Uterus (tissue), 4 donors: ENCODE measurements at places on chromosomes 7 and 10. TPM values are rescaled to one million over a fixed set of nuclear protein-coding genes. Genes with fewer than 3 reads are reported as not detected.

- DNase-seq: no peak
These were observed 72.6 kb downstream of the PARP12 start for GRCh38 chr7:139990142-139990535.

GRCh38 chr10:34905200-34905927 lies 90.3 kb upstream of the PARD3 start:
- DNase-seq: no peak

Gene NUTM2B
- not detected for total RNA-seq

Gene SCIN
- total RNA-seq: 3.2 TPM

Gene PRPF18
- 19.5 TPM for total RNA-seq

Gene GPC2
- total RNA-seq: 9.3 TPM
